ENCODE measurements at places on chromosomes 5 and 9.

DNA sequence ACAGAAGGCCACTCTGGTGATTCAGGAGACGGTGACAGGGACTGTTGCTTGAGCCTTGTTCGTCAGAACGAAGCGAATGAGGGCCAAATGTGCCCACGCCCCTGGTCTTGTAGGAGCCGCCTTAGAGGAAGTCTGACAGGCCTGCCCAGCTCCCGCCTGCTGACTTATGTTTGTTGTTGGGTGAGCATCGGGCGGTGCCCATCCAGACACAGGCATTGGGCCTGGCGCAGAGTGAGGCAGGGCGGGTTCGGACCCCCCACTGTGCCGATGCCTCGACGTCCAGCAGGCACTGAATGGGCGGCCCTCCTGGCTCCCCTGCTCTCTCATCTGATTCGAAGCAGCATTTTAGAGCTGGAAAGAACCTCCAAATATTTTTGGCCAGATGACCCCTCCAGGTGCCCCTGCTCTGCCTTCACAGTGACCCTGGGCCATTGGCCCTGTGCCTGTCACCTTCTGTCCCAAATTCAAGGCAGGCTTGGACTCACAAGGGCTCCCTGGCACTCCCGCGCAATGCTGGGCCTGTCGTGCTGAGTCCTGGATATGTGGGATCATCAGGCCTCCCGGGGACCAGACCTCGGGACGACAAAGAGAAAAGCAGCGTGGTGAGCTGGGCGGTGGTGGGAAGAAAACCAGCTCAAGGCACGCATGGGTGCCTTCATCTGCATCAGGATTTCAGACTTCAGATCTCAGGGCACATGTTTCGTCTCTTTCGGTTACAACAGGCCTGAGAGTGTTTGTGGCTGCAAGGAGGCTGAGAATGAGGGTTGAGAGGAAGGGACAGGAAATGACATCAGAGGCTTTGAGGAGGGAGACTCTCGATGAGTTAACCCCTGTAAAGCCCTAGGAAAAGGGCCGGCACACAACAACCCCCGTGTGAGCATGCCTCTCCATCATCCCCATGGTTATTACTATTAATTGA lies 37.1 kb upstream of the OLFM1 start:
- no peak for DNase-seq

- no peak for DNase-seq
Measured at GRCh38 chr9:27888661-27889295, 315.5 kb upstream of the C9orf72 start.

GRCh38 chr5:94503677-94504076 lies 114.7 kb downstream of the KIAA0825 start:
- no peak for DNase-seq

- DNase-seq, result no peak
Measured at GRCh38 chr9:102506406-102506805, 488.7 kb upstream of the CYLC2 start.

- DNase-seq, result no peak
Measured at GRCh38 chr9:137694962-137695875, 76.4 kb downstream of the EHMT1 start.

DNA sequence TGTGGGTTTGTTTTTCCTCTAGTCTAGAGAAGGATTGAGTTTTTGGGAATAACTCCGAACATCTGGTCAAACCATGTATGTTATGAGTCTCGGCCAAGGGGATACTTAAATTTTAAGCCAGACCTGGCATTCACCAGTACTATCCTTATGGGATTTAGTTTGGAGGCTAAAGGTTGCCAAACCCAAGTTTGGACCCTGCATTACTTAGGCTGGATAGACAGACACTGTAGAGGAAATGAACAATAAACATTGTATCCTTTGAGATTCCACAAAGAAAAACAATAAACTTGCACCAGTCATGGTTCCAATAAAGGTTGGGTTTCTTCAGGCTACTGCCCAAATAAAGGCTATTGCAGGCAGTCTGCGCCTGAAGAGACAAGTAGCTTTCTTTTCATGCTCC lies 296.7 kb upstream of the MEF2C start:
- DNase-seq, result no peak

- DNase-seq, result no peak
Measured at GRCh38 chr9:13387734-13388067, 108.2 kb upstream of the MPDZ start.

DNA sequence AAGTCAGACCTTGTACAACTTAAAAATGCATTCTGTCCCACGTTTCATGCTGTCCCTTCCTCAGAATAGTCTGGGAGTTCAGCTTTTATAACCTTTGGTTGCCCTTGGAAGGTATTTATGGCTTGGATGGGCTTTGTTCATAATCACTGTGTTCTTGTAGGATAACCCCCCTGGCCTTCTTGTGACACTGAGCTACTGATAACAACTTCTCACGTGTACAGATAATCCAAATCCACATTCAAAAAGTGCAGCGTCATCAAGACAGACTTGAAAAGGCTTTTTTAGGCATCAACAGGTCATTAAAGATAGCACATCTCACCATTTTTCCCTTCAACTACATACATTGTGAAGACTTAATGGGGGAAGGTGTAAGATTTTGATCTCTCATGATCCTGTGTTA lies 42.0 kb downstream of the SLC1A3 start:
- no peak for DNase-seq

DNA sequence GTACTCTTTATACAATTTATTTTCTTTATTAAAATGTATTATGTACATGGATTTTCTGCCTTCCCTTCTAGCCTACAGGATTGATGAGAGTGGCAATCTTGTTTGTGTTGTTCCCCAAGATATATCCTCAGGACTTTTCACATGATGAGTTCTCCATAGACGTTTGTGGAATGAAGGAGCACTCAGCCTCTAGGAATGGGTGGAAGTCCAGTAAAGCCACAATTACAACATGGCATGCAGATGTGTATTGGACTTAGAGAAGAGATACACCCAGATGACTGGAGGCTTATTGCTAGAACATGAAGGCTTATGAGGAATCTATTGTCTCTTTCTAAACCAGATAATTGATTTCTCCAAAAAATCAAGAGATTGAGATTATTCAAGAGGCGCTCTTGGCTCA lies 8.2 kb upstream of the DOCK2 start:
- DNase-seq, result no peak
